ENCODE measurements at places on chromosomes 6 and 20. TPM values are rescaled to one million over a fixed set of nuclear protein-coding genes. Genes with fewer than 3 reads are reported as not detected.

The ECT2L gene
- 1.3 TPM for total RNA-seq

DNA sequence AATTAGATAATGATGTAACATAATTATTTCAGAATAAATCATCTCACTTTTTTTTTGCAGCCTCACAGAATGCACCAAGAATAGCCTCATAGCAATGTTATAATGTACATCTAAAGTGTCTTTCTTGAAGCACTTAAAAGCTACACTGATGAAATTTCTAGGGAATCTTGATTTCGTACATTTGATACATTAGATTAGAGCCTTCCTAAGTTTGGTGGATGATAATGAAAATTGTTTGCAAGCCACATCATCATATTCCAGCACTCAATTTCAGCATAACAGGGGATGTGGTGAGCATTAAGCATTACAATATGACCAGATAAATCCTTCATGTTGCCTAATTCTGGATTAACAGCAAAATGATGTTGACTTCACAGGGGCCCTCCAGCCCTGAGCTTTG, 9.7 kb upstream of the METTL24 start:
- H3K36me3 ChIP-seq, result no peaks in the 10 kb centered on the region
- H3K27me3 ChIP-seq, result peaks cover 7% of the 10 kb centered on the region
- no peak overlapping the region for H3K4me3 ChIP-seq
- H3K27ac ChIP-seq, result no peak overlapping the region

DNA sequence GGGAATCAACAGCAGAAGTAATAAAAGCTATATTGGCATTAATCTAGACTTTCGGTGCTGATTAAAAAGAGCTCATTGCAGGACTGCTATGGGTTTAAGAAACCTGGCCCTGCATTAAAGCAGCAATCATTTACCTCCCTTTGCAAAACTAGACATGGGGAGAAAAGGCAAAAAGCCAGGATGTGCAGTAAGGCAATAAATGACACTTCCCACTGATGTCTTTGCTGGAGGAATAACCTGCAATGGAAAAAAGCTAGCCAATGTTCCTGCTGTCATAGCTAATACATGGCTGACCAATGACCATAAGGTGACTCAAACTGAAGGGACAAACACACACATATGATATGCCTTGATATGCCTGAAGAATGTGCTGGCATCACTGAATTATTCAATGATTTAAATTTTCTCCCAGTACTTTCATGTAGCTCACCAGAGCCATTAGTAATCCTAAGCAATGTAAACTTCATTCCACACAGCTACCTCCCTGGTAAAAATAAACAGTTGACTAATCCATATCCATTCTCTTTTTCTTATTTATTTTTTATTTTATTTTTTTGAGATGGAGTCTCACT, 8.7 kb downstream of the DNAAF9 start:
- no peaks in the 10 kb centered on the region for H3K27me3 ChIP-seq
- H3K4me3 ChIP-seq, result no peak overlapping the region
- no peaks in the 10 kb centered on the region for H3K36me3 ChIP-seq
- DNase-seq, result no peak
- no peak overlapping the region for H3K27ac ChIP-seq

DNA sequence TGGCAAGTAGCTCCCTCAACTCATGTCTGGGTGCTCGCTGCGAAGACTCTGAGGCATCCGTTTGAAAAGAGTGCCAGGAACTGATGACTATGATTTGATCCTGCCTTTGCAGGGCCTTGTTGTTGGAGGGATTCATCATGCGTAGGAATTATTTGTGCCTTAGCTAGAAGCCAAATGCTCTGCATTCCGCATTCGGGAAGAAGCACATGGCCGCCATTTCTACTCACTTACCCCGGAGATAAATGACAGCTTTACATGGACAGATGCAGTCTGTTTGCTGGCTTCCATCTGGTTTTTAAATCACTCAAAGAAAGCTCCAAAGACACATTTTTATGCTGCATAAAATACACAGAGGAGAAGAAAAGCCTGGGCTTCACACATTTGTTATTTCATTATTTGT, 363.3 kb upstream of the CDH4 start:
- no peak overlapping the region for H3K27ac ChIP-seq
- no peaks in the 10 kb centered on the region for H3K27me3 ChIP-seq
- H3K4me1 ChIP-seq, result no peaks in the 10 kb centered on the region
- no peak overlapping the region for H3K4me3 ChIP-seq

DNA sequence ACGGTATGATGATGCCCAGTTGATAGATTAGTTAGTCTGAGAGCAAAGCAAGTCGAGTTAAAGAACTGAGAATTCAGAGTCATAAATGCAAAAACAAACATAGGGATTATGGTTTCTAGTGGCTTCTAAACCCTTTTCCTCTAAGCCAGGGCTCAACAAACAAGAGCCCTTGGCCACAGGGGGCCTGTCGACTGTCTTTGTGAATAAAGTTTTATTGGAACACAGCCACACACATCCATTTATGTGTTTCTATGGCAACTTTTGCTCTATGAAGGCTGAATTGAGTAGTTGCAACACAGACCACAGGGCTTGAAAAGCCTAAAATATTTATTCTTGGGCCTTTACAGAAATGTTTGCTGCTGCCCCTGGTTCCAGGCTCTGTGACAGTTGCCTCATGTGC, 76.2 kb downstream of the SLC24A3 start:
- no peaks in the 10 kb centered on the region for H3K4me1 ChIP-seq
- no peaks in the 10 kb centered on the region for H3K27me3 ChIP-seq
- no peak overlapping the region for H3K4me3 ChIP-seq
- no peak overlapping the region for H3K27ac ChIP-seq
- no peak for DNase-seq
